ENCODE measurements at places on chromosomes 3 and 15.

DNA sequence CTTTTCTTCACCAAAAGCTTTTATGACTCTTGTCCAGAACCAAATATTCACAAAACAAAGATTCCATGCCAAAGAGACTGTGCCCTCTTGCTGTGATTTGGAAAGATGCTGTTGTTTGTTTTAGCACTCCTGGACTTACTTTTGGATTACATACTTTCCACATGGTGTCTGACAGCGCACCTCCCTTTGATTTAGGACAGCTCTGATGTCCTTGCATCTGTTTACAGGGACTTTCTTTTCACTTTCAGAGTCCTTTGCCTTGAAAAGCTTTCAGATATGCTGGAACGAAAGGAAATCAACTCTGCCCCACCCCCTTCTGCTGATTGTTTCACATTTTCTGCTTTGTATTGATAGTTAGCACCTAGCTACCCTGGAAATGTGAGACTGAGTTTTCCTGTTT, 133.0 kb upstream of the NR2E3 start:
- no peak for DNase-seq

DNA sequence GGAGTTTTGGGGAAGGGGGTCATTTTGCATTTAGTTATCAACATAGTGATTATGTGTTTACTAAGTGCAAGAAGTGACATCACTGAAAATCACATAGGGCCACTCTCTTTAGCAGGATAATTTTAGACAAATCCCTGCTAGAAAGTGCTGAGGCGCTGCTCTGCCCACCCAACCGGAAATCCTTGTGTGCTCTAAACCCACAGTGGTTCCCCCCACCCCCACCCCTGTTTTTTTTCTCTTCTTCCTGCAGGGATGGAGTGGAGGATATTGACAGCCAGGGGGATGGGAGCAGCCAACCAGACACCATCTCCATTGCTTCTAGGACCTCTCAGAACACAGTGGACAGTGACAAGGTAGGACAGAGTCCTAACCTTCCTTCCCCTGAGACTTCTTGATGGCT, 234.2 kb upstream of the UMPS start:
- DNase-seq, result no peak

DNA sequence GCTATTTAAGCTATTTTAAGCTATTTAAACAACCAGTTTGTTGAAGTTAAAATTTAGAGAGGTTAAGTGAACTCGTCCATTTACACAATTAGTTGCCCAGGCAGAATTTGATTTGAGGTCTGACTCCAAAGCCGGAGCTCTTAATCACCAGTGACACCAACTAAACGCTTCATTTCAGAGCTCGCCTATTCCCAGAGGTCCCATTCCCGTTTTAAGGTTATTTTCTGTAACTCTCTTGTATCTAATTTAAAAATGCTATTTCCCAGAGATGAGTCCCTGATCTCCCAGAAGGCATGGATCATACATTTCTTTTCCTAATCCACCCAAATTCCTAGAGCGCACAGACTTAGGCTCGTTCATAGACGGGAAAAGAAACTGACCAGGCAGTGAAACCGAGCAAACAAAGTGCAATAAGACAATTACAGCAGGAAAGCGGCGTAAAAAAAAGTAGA, 904 bp upstream of the MCTP2 start:
- no peak for DNase-seq

- no peak for DNase-seq
These were observed 143.8 kb downstream of the NEO1 start for GRCh38 chr15:73196113-73196512.

GRCh38 chr3:23175341-23176083, 27.6 kb upstream of the UBE2E2 start:
- DNase-seq, result no peak

DNA sequence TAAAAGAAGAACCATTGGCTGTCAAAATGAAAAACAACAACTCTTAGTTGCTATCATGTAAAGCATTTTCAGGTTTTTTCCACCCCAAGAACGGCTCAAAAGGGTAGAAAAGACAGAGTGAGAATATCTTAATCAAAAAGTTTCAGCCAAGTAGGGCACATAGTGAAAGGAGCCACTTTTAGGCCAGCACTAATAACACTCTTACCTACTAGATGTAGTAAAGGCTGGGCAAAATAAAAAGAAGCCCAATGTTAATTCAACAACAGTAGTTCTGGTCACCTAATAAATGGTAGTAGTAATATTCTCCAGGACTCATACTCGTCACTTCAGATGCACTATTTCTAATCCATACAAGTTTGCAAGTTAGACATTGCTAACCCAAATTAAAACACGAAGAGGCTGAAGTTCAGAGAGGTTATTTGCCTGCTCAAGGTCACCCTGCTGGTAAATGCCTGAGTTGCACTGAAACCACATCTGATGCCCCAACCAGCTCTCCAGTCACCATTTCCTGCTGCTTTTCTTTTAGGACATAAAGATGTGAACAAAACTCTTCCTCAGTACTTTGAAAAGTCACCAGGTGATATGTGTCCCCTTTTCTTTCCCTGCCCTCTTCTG, 7.5 kb downstream of the GOLIM4 start:
- no peak for DNase-seq

Measured in C1 segment of cervical spinal cord (tissue), 14 donors.